A549 (cell line): ENCODE measurements at places on chromosomes 5 and 9. TPM values are rescaled to one million over a fixed set of nuclear protein-coding genes. Genes with fewer than 3 reads are reported as not detected.

The WHRN gene
- polyA plus RNA-seq, result 2.7 to 3.2 TPM (median 2.9 TPM) in 3 replicates

The PAPPA gene
- polyA plus RNA-seq, result 36.8 to 41.2 TPM (median 40.0 TPM) in 3 replicates

The SLC36A1 gene
- 7.2 to 7.6 TPM (median 7.4 TPM) in 3 replicates for polyA plus RNA-seq

The GAS1 gene
- 0.03 TPM in 1 of 3 replicates, not detected in the others for polyA plus RNA-seq

The SLC34A1 gene
- polyA plus RNA-seq, result 0.03 TPM in 2 of 3 replicates, not detected in the other
